ENCODE measurements at places on chromosomes 1 and 21. TPM values are rescaled to one million over a fixed set of nuclear protein-coding genes. Genes with fewer than 3 reads are reported as not detected.

DNA sequence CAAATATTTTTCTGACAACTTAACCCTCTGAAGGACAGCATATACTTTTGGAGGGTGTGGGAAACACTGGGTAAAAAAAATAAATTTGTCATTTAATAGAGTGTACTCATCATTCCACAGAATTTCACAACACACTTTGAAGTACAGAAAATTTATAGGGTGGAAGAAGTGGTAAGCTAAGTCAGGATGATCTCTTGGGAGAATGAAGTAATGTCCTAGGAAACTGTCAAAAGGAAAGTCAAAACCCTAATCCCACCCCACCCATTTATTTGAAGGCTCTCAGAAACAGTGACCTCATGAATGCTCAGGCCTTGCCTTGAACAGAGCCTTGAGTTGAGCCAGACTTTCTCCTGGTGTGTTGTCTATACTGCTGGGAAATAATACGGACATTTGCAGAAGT lies 7.3 kb upstream of the UAP1 start:
- DNase-seq = peak; percentile 69

DNA sequence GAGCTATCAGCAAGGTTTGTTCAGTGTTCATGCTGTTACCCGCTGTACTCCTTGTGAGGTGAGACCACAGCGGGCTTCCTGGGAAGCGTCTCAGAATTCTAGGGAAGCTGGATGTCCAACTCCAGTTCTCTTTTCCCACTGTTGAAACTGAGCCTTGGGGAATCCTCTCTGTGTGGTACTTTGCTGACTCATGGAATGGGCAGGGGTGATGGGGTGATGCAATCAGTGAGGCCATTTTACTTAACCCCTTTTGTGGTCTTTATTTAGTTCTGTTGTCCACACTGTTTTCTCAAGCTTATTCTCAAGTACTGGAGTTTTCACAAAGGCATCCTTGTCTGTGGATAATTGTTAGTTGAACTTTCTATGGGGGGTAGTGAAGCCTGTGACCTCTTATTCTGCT lies 42.6 kb downstream of the ACKR1 start:
- no peak for DNase-seq

- peak; percentile 5 for DNase-seq
Measured at GRCh38 chr1:93993731-93994130, 84.5 kb upstream of the GCLM start.

GRCh38 chr1:93442008-93442666 lies 5.8 kb upstream of the FNBP1L start:
- peak; percentile 17 for DNase-seq

- peak; percentile 35 for DNase-seq
Measured at GRCh38 chr1:221165839-221166500, 286.7 kb downstream of the HLX start.

Gene ITLN2
- not detected for total RNA-seq

DNA sequence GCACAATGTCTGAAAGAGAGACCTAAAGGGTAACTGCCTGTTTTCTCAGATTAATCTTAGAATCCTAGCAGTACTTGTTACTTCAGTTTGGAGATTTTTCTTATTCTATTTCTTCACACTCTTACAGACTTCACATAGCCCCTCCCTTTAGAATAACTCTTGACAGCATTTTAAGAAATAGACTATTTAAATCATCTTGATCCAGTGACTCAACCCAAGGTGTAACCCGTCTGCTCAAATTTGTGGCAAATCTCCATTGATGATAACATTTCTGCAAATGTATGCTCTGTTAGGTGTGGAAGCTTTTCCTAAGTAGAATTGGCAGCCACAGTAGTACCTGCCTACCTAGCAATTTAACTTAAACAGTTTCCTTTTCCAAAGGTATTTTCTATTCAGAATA lies 391.2 kb downstream of the DISC1 start:
- DNase-seq = no peak

Gene CFAP141
- not detected for total RNA-seq

Gene PFDN2
- 27.9 TPM for total RNA-seq

GRCh38 chr1:219744652-219745469 lies 132.0 kb upstream of the ZC3H11B start:
- no peak for DNase-seq
